ENCODE measurements at places on chromosomes 6 and 20.

DNA sequence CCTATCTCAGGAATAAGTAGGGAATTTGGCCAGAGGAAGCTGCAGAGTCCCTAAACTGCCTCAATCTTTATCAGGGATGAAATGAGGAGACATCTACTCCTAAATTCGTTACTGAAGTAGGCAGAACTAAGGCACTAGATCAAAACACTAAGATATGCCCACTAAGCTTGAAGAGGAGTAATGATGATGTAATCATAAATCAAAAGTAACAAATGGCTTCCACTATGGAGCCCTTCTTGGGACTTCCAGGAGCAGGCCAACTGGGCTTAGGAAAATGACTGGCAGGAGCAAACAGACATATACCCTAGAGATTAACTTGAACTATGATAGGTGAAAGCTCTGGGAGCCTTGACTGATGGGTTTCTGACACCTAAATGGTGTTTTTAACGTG lies 15.4 kb downstream of the ZSCAN12 start:
- no peak for DNase-seq

- peak; percentile 48 for DNase-seq
These were observed 68.6 kb upstream of the CCN6 start for GRCh38 chr6:111985202-111985731.

GRCh38 chr6:41878961-41879405 lies 16.2 kb downstream of the USP49 start:
- no peak for DNase-seq

DNA sequence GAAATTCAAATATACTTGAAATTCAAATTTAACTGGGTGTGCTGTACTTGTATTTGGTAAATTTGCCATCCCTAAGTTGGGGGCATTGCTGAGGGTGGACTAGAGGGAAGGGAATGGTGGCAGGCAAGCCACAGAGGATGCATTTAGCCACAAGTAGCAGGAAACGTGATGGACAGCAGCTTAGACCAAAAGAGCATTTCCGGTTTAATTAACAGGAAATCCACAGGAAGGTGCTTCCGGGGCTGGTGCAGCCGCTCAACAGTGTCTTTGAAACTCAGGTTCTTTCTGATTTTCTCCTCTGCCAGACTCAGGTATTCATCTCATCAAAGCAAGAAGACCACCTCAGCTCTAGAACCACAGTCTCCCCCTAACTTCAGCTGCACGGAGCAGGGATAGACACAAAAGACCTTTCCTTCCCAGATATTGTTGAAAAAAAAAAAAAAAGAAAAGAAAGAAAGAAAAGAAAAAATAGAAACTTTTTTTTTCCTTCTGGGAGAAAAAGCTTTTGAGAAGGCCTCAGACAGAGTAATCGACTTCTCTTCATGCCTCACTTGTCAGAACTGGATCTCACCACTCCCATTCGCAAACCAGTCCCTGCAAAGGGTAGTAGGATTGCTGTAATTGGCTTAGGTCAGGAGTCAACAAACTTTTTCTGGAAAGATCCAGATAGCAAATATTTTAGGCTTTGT lies 8.0 kb upstream of the BCAS1 start:
- DNase-seq = peak; percentile 33

GRCh38 chr20:2221921-2222320 lies 73.9 kb upstream of the TGM3 start:
- DNase-seq = no peak

DNA sequence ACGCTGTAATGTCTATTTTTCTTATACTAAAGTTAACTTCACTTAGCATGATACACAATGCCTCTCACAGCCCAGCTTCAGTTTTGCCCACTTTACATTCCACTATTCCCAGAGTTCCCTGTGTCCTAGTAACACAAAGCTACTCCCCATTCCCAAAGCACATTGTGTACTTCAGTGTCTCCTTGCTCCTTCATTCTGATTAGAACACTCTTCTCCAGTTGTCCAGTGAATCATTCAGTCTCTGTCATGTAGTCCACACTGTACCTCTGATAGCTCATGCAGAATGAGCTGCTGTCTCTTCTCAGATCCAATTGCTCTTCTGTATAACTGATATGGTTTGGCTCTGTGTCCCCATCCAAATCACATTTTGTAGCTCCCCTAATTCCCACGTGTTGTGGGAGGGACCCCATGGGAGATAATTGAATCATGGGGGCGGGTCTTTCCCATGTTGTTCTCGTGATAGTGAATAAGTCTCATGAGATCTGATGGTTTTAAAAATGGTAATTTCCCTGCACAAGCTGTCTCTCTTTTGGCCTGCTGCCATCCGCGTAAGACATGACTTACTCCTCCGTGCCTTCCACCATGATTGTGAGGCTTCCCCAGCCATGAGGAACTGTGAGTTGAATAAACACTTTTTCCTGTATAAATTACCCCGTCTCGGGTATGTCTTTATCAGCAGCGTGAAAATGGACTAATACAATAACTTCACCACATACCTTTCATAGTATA lies 2.1 kb upstream of the TMX4 start:
- DNase-seq = no peak

DNA sequence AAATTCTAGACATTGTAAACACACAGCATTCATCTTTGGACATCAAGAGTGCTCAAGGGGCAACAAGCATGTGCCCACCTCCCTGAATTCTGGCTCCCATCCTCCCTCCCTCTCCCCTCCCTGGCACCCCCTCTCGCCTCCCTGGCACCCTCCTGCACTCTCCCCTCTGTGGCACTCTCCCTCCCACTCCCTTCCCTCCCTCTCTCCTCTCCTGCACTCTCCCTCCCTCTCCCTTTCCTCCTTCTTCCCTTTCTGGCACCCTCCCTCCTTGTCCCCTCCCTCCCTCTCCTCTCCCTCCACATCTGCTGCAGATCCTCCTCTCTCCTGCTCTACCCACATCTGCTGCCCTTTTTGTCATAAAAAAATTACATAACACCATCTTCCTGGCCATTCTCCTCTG lies 113.0 kb upstream of the SLC22A23 start:
- DNase-seq = no peak

DNA sequence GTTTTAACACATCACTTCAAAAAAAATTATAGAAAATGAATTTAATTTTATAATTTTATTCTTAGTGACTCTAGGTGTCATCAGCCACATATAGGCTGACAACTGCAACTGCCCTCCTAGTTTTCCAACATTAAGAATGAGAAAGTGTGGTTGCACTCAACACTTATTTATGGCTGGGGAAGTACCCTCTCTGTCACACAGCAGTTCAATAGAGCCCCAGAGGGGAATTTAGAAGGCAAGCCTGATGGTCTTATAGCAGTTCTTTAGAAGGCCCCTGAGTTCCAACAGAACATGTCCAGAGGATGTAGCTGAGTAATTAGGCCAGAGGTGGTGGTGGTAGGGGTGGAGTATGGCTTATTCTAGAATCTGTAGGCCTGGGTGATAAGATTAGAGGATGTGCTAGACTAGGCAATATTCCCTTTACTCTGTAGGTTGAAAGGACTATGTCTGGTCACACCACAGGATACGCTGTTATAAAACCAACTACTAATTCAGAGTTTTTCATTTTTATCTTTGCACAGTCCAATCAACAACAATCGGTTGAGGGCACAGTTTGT lies 226.5 kb upstream of the CITED2 start:
- no peak for DNase-seq

- no peak for DNase-seq
These were observed 87.8 kb upstream of the ASCC3 start for GRCh38 chr6:100968949-100969348.

DNA sequence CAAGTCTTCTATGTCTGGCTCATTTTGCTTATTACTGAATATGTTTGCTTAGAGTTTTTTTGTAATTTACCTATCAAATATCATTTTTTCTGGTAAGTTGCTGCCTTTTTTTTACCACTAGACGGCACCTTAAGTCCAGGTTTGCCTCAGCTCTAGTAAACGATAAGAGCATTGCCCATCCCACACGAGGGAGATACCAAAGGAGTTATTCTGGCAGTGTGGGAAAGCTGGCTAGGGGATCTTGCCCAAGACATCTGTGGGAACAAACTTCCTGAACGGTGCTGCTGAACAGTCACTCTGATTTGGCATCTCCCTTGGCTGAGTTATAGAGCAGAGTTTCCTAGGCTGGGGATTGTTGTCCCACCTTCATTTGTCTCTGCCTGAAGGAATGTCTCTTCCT lies 306.4 kb downstream of the COL12A1 start:
- no peak for DNase-seq

- no peak for DNase-seq
These were observed 458.2 kb downstream of the LMBRD1 start for GRCh38 chr6:69338431-69339162.

DNA sequence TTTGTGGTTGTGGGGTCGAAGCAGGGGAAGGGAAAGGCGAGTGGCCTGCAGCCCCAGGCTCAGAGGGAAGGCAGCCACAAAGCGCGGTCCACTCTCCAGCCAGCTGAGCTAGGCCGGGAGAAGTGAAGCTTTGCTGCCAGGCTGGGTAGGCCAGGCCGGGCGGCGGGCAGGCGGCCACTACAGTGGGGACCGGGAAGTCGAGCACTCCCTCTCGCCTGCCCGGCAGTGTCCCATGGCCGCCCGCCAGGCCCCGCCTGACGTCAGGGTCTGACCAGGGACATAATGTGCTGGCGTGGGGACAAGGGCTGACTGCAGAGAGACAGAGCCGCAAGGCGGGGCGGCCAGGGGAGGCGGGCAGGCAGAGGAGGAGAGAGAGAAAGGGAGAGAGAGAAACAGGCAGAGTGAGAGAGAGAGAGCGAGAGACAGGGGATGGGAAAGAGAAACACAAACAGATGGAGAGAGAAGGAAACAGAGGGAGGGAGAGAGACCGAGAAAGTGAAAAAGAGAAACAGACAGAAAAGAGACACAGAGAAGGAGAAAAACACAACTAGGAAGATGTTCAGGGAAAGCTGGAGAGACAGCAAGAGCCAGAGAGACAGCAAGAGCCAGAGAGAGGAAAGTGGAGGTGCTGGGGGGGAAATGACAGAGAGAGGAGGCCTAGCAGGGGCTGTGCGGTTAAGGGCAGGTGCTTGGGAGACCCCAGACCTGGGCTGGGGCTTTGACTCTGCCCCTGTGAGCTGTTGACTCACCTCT lies 94.5 kb upstream of the PTPN1 start:
- DNase-seq = no peak

- peak; percentile 55 for DNase-seq
These were observed 106.6 kb downstream of the ATXN1 start for GRCh38 chr6:16654701-16655100.

DNA sequence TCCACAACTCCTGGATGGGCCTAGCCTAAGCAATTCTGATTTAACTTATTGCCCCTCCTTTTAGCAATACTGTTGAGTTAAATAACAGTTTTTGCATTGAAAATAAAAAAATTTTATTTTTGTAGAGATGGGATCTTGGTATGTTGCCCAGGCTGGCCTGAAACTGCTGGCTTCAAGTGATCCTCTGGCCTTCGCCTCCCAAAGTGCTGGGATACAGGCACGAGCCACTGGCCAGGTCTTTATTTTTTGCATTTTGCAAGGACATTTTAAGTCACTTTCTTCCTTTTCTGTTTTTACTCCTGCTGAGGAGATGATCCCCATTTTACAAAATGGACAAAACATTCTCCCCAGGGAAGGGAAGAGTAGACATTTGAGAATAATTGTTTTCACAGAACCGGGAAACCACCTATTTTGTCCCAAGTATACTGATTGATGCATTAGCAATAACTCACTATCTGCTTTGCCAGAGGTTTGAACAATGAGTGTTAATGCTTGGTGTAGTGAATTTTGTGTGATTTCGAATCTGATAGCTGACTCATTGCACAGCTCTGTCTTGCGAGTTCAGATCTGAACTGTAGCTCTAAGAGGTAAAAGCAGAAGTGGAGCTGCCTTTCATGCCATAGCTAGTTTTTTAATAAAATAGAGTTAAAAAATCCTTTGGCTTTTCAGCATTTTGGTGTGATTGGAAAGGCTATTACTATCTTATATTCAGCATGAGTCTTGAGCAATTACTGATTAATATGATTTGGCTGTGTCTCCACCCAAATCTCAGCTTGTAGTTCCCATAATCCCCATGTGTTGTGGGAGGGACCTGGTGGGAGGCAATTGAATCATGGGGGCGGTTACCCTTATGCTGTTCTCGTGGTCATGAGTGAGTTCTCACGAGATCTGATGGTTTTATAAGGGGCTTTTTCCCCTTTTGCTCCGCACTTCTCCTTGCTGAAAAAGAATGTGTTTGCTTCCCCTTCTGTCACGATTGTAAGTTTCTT lies 20.9 kb downstream of the IGF2R start:
- DNase-seq = no peak

DNA sequence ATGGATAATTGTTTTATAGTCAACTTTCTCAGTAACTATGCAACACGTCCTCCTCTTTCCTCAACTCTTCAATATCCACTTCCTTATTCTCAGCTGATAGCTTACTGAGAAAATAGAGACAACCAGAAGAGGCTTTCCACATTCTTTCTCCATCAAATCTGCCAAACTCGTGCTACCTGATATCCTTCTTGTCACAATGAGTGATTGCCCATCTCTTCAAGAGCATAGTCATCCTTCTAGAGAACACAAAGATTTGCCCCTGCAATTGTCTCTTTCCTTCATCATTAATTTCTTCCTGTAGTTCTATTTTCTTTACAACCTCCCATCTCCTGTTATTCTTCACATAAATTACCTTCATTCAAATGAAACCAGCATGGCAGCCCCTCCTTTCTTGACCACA lies 75.9 kb upstream of the RGS17 start:
- no peak for DNase-seq

DNA sequence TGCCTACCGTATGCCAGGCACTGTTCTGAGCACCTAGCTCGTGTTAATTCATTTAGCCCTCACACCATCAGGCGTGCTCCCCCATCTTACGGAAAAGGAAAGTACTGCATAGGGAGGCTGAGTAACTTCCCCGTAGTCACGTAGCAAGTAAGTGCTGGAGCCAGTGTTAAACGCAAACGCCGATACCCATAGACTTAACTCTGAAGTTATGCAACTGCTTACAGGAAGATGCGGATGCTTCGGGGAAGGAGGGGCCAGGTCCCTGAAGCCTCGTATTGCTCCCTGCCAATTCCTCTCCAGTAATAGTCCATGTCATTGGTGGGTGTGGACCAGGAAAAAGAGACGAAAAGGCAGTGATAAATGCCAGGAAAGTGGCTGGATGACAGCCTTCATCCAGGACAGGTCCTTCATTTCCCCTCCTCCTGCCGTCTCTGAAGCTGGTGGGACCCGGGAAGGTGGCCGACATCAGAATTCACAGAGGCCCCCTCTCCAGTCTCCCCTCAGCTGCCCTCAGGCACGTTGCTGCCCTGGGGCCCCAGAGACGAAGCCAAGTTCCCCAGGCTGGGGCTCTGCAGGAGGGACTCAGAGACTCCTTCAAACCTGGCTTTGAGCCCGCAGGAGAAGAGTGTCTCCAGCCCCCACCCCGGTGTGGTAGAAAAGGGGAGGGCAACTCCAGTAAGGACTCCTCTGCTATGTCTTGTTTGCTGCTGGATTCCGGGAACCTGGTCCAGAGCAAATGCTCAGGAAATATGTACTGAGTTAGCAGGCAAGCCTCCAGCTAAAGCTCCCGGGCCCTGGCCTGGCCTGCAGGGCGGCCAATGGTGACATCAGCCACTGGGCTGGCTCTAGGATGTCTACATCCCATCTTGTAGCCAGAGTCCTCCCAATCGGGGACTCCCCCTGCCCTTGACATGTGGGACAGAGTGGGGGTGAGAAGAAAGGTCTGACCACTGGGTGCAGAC lies 37.8 kb downstream of the RAB44 start:
- DNase-seq = peak; percentile 33
